ENCODE measurements at places on chromosomes 6 and 20.
A peak's percentile ranks its signal among the peaks of the same experiment; 100 is the strongest.

GRCh38 chr20:4613184-4613583, 108.5 kb upstream of the PRND start:
- DNase-seq: no peak

- DNase-seq: no peak
These were observed 16.8 kb upstream of the KCNK16 start for GRCh38 chr6:39339096-39339867.

DNA sequence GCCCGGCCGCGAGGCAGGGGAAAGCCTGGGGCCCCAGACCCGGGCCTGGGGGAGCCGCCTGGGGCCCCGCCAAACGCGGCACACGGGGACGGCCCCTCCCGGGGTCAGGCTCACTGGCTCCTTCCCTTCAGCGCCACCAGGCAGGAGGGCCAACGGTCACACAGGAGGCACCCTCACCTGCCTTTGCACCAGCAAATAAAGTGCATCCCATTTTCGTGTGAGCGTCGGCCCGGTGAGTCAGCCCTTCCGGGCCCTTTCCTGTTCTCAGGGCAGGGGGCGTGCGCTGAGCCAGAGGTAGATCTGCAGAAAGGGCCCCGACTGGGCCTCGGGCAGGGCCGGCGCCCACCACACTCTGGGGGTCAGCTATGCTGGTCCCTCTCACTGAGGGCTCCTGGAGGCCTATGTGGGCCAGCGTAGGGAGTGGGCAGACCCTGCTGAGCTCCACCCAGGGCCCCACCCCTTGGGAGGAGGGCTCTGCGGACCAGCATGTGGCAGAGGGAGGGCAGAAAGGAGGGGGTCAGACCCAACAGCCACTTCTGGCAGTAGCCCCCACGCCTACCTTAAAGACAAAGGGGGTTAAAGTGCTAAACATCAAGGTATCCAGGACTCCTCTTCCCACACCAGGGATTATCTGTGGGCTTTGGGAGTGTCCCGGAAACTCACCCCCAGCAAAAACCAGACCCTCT, 931 bp upstream of the UCKL1 start:
- peak; percentile 74 for DNase-seq

- no peak for DNase-seq
These were observed 317.8 kb downstream of the CENPW start for GRCh38 chr6:126657561-126658175.

- no peak for DNase-seq
These were observed 71.8 kb downstream of the FIG4 start for GRCh38 chr6:109762769-109763441.

- DNase-seq: no peak
These were observed 55.3 kb upstream of the UFL1 start for GRCh38 chr6:96466147-96466863.
